ENCODE measurements at places on chromosomes 2 and 18.

- no peak for DNase-seq
These were observed 602.2 kb downstream of the DSC3 start for GRCh38 chr18:30440351-30440750.

DNA sequence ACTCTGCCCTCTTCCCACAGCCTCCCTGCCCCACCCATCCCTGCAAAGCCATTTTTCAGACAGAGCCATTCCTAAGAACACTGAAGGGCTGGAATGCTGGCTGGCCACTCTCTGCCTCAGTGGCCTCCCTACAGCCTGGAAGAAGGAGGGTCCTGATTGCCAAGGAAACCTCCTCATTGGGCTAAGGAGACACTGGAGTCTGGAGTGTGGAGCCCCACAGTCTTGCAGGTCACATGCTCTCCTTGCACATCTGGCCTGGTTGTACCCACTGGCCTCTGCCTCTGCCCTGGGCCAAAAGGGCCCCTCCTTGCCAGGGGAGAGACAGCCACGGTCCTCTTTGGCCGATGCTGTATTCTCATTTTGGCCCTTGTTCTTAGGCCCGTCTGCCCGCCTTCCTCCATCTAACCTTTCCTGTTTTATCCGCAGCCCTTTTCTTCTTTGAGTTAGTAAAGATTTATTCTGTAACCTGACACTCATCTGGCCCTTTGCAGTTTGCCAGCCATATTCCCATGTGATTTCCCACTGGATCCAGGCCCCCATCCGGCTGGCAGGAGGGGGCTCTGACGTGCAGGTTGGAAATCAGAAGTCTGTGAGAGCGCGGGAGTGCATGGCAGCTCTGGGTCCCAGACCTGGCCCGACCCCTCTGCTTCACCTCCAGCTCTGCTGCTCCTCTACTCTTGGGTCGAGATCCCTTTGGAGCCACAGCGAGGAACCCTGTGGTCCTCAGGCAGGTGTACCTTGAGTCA lies 11.0 kb upstream of the CATIP start:
- DNase-seq: no peak

DNA sequence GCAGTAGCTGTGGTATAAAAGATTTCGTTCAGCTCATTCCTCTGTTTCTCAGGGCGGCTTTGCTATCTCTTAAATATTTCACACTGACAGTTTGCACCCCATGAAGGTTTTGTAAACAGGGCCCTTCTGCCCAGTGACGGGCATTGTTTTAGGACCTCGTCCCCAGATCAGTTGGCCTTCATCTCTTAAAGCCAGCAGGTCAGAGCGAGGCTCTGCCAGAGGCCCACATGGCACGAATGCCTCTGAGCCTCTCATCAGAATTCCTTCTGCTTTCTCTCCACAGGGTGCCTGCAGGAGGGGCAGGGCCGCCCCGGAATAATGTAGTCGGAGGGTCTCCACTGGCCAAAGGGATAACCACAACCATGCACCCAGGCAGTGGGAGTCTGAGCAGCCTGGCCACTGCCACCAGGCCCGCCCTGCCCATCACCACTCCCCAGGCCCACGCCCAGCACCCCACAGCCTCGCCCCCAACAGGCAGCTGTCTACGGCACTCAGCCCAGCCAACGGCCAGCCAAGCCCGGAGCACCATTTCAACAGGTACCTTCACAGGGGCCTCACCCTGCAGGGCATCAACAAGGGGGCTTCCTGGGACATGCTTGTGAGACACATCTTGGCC lies 177.0 kb downstream of the SEPTIN10 start:
- no peak for DNase-seq

DNA sequence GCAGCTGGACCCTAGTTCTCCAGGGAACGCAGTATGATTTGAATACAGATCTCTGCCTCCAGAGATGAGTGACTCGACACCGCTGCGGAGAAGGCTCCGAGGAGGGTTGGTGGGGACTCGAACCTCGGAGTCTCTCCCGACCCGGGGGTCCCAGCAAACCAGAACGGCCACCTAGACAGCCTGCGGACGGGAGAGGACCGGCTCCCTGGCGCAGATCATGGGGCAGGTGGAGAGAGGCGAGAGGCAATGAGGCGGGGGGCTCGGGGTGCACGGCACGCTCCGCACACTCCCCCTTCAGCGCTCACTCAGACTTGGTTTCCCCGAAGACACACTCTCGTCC lies 12.6 kb downstream of the DYSF start:
- no peak for DNase-seq

DNA sequence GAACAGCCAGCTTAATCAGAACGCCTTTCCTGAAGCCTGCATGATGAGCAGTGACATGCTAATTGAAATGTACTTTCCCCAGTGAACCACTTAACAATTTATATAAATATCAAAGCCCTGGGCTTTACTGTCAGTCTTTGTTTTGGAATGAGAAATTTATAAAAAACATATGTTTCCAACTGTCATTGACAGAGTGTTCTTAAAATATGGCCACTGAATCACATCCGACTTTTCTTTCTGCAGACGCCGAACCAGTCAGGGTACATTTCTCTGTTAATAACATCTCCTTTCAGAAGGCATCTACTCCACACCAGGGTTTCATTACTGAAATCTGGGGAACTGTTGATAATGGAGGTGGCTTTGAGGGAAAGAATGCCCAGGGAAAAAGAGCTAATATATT lies 343.7 kb downstream of the INSIG2 start:
- no peak for DNase-seq

DNA sequence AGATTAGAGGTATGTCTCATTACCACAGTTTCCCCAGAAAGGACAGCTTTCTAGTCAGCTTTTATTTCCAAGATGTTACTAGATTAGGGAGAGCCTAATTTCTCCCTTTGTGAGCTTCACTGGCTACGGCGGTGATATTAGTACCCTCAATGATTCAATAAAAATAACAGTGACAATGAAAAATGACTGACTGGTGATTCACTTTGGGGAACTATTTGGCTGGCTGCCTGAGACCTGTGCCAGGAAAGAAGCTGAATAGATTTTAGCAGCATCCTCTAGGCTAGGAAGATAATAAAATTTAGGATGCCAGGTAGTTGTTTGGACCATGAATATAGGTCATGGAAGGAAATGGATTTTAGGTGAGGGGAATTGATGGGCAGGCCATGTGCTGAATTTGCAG lies 178.7 kb downstream of the FMNL2 start:
- DNase-seq: no peak

All from GM10248 (cell line).